ENCODE measurements at places on chromosomes 6 and 20.

DNA sequence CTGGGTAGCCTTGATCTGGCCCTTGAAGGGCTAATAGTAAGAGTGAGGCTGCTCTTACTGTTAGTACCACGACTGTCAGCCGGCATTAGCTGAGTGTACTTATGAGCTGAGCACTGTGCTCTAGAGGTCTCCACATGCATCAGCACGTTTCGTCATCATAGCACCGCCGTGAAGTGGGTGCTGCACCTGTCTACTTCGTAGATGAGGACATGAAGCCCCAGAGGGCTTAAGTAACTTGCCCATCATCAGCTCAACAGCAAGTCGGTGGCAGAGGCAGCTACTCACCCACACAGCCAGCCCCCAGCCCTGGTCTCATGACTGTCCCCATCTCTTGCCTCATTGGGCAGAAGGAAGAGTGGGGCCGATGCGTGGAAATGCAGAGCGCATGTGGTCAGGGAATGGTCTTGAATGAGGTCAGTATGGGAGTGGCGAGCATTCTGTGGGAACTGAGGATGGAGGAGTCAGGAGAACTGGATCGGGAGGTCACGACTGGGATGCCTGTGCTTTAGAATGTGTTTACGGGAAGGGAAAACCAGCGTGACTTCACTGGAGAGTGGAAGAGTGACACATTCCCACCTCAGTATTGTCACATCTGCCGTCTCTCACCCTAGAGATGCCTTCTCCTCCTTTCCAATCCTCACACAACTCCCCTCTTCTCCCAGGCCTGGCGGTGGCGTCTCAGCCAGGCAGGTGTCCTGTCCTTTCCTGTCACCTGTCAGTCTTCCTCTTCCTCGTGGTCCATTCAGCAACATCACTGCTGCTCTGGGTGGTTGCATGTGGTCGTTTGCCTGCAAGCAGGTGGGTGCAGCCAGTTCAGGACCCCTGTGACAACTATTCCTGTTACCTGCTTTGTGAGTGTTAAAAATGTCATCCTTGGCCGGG lies 6.0 kb downstream of the SYTL3 start:
- DNase-seq, result no peak

GRCh38 chr20:44660581-44660980 lies 9.1 kb upstream of the ADA start:
- no peak for DNase-seq

- DNase-seq, result no peak
These were observed 158.6 kb upstream of the PREP start for GRCh38 chr6:105561486-105561885.

GRCh38 chr6:125574604-125575003 lies 174.8 kb upstream of the HEY2 start:
- DNase-seq, result no peak

- DNase-seq, result no peak
These were observed 580.8 kb downstream of the BMP2 start for GRCh38 chr20:7348253-7348652.

GRCh38 chr20:8361006-8361652 lies 229.1 kb downstream of the PLCB1 start:
- no peak for DNase-seq

- no peak for DNase-seq
These were observed 432.7 kb downstream of the PTPRT start for GRCh38 chr20:42756991-42757390.

- no peak for DNase-seq
These were observed 10.8 kb upstream of the WTAP start for GRCh38 chr6:159716247-159717096.

- DNase-seq, result no peak
These were observed 116.6 kb upstream of the RPS6KA2 start for GRCh38 chr6:166743406-166744222.

- DNase-seq, result no peak
These were observed 386.5 kb downstream of the SMOC2 start for GRCh38 chr6:168827586-168827871.

- no peak for DNase-seq
These were observed 57.0 kb upstream of the GNRH2 start for GRCh38 chr20:2986466-2986865.

- DNase-seq, result no peak
These were observed 30.5 kb upstream of the DLGAP4 start for GRCh38 chr20:36275441-36276189.

- DNase-seq, result no peak
These were observed 45.8 kb upstream of the NNAT start for GRCh38 chr20:37475252-37475651.

DNA sequence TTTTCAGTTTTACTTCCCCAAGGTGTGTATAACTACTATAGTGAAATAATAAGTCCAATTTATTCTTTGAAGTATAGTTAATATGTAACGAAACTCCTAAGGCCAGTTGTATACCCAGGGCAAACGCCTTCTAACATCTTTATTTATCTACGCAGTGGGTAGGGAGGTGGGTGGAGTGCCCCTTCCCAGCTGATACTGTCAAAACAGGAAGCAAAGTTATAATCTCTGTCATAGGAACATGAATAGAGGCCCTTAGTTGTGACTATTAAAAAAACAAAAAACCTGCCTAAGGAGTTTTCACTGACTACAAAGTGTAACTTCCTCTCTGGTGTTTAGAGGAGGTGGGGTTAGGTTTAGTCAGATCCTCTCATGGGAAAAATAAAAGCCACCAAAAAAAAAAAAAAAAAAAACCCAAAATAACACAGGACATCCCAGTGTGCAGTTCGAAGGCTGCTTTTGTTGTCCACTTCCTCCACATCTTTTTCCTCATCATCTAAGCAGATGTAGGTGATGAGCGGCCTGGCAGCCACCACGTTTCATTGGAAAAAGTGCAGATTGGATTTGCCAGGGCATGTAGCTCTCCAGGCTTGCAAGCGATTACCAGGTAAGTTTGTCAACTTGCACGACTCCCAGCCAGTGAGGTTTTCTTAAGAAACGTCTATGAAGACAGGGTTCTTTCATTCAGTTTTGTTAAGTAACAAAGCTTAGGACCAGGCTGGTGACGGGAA lies 58.7 kb downstream of the UTRN start:
- no peak for DNase-seq

DNA sequence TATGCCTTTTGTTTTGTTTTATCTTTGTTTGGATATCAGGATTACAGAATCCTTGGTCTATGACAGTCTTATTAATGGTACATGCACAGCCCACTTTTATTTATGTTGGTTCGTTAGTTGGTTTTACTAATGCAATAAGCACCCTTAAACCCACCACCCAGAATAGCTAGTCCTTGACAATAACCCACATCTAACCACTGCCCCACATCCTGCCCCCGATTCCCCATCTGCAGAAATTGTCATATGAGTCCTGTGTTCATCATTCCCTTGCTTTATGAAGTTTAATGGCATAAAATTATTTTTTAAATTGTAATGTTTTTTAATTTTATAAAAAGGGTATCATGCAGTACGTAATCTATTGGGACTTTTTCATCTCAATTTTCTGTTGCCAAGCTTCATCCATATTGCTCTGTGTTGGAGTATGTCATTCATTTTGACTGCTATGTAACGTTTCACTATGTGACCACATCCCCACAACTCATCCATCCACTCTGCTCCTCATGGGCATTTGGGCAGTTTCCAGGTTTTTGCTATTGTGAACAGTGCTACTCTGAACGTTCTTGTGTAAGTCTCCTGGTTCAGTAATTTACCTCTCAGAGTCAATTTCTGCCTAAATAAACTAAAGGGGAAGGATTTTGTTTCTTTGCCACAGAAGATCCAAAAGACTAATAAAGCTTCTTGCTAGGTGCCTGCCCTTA lies 150.4 kb downstream of the MRPL14 start:
- DNase-seq, result no peak

DNA sequence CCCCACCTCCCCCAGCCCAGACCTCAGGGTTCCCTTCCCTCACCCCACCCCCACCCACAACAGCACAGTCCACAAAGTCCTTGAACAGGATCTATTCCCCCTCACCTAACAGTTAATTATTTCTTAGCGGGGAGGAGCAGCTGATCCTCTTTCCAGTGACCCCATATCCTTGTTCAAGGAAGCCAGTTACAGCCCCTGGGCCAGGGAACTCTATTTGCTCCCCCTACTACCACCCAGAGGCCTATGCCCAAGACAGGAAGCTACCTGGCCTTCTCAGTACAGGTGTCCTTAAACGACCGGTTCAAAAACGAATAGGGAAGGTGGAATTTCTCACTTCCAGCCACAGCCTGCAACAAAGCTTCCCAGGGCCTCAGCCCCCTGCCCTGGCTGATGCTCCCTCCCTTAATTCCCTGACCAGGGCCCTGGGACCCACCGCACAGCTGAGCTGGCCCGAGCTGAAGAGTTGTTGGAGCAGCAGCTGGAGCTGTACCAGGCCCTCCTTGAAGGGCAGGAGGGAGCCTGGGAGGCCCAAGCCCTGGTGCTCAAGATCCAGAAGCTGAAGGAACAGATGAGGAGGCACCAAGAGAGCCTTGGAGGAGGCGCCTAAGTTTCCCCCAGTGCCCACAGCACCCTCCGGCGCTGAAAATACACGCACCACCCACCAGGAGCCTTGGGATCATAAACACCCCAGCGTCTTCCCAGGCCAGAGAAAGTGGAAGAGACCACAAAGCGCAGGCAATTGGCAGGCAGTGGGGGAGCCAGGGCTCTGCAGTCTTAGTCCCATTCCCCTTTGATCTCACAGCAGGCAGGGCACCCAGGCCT lies 778 bp downstream of the MCCD1 start:
- no peak for DNase-seq

DNA sequence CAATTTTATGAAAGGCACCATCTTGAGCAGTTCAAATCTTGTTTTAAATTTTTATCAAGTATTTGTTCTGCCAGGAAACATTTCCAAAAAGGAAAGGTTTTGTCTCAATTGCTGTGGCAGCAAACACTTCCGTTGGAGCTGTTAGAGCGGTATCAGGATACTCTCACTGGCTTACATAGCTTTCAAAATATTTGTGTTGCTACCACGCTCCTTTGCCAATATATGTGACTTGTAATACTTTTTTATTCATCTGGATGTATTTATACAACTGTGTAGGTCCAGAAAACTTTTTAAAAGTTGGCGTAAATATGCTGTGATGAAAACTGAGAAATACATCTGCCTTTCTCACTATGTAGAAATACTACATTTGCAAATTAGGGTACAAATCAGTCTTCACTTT lies 37.8 kb upstream of the NHSL1 start:
- DNase-seq, result no peak

GRCh38 chr20:14313341-14314020 lies 23.9 kb downstream of the FLRT3 start:
- no peak for DNase-seq

- no peak for DNase-seq
These were observed 278.8 kb upstream of the RUNX2 start for GRCh38 chr6:45049188-45049843.

- no peak for DNase-seq
These were observed 229.8 kb downstream of the HAO1 start for GRCh38 chr20:7710440-7710839.

- DNase-seq, result no peak
These were observed 706.2 kb upstream of the GJE1 start for GRCh38 chr6:141426400-141426980.

GRCh38 chr20:51660672-51661608 lies 107.2 kb downstream of the ATP9A start:
- DNase-seq, result no peak

- DNase-seq, result peak; percentile 63
These were observed 8.9 kb downstream of the BPIFB1 start for GRCh38 chr20:33291830-33292355.

DNA sequence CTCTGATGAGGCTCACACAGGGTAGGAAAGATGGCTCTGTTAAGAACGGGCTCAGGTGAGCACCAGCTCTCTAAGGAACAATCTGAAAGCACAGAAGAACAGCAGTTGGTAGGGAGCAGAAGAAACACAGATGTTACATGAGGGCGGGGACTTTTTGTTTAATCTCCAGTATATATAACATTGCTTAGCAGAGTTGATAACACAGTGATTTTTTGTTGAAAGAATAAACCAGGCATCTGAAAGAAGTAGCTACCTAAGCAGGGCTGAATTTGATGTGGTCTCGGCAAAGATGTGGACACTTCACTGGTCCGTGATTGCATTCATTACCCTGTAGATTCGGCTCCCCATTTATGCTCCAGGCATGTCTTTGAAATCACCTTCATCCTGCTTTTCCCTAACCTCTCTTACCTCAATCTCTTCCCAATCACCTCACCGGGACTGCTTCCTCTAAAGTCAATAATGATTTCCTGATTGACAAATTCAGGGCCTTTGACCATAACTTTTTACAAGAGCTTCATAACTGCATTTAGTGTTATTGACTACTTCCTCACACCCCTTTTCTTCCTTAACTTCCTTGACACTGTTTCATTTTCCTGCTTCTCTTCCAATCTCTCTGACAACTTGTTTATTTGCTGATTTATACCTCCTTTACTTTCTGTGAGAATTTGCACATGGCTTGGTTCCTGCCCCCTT lies 34.4 kb downstream of the SAMD3 start:
- DNase-seq, result no peak

DNA sequence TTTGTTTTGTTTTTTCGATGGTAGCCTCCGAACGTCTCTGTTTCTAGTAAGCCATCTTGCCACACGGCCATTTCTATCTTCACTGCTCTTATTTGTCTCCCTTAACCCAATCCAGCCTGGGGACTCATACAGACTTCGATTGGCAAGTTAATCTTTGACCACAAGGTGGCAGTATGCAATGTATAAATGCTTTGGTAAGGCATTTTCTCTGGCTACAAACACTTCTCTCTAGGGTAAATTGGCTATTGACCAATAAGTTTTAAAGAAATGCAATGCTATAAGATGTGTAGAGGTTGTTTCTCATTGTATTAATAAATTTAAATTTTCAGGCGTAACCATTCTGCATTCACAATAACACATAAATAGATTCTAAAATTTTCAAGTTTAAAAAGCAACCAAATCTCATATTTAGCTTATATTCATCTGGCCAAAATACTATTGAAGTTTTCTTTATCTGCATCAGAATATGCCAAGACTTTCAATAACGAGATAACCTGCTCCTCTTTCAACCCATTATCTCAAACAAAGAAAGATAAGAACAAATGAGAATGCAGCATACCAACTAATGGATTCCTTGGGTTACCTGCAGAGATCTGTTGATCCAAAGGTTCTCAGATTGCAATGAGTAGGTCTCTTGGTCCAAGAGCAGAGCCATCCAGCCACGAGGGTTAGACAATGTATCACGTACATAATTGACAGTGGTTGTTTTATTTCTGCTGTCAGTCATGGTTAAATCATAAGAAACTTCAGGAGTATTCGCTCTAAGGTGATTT lies 231.9 kb downstream of the PKHD1 start:
- no peak for DNase-seq

DNA sequence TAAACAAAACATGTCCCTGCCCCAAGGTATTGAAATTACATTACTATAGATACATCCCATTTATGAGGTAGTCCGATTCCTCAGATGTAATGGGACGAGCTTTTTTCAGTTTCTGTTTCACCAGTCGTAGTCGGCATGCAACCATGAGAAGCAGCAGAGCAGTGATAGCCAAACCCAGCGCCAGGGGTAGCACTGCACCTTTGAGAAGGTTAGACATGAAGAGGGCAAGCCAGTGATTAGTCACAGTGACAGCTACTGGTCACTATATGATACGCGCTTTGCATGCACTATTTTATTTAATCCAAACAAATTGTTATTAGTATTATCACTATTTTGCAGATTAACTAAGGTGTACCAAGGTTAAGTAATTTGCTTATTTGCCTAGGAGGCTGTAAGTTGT lies 43.7 kb downstream of the LRP11 start:
- no peak for DNase-seq
